ENCODE measurements at places on chromosomes 2 and 18.
A peak's percentile ranks its signal among the peaks of the same experiment; 100 is the strongest.

- DNase-seq, result no peak
Measured at GRCh38 chr2:84873350-84873749, 7.5 kb downstream of the TRABD2A start.

DNA sequence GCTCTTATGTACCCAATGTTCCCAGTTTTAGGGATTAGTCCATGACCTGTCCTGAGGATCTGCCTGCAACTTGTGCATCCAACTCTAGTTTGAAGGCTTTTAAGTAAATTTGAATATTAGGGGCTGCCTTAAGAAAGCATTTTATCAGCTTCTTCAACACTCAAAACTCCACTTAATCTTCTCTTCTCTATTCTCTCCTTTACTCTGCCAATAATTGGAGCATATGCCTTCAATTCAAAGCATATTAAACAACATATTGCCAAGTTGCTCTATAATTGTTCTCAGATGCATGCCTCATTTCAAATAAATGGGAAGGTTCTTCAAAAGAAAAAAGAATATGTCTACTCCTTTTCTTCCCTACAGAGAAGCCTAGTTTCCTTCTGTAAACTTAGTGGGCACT, 84.8 kb upstream of the NCKAP5 start:
- DNase-seq, result no peak

GRCh38 chr2:181058378-181059269, 78.2 kb downstream of the UBE2E3 start:
- DNase-seq, result no peak

- no peak for DNase-seq
Measured at GRCh38 chr2:10534514-10535250, 86.6 kb upstream of the ODC1 start.

DNA sequence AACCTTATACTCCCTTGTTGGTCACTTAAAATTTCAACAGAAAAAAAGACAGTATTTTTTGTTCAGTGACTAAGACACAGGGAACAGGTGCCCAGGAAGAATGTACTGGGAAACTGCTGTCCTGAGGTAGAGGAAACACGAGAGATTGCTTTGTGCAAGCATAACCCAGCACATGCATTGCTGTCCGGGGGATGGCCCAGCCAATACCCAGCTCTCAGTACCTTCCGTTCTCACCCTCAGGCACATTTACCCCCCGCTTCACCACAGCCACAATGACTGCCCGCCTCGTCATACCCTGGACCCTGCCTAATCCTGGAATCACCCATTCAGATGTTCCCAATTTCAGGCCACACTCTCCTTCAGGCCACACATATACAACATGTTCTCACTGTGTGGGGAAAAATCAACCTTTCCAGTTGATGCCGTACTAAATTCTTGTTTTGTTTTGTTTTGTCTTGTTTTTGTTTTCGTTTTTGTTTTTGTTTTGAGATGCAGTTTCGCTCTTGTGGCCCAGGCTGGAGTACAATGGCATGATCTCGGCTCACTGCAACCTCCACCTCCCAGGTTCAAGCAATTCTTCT, 140.7 kb downstream of the ESCO1 start:
- DNase-seq, result no peak

DNA sequence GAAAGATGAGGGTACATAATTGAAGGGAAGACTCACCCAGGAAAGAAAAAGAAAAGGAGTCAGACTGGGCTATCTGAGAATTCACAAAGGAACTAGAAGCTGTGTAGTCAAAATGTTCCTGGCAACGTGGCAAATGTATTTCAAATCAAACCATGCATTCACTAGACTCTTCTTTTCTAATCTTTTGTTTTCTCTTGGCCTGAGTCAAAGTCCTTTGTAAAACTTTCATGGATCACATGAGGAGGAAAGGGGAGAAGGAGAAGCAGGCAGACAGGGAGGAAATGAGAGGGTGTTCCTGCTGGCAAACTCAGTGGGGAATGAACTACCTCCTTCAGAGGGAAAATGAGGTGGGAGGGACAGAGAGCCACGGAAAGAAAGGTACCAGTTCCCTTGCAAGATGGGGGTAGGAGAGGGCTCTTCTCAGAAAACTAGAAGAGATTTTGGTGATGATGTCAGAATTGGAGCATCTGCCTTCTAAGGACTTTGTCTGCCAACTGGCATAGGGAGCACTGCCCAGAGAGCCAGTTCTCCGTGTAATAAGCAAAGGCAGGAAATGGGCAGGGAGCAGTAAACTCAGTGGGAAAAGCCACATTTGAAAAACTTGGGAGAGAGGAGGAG, 51.4 kb downstream of the SLC8A1 start:
- no peak for DNase-seq

GRCh38 chr18:23585007-23585871, 1.1 kb downstream of the NPC1 start:
- DNase-seq, result peak; percentile 40

- no peak for DNase-seq
Measured at GRCh38 chr2:6079405-6079804, 387.2 kb downstream of the SOX11 start.

- DNase-seq, result no peak
Measured at GRCh38 chr18:785242-785641, 26.8 kb downstream of the YES1 start.

Measured in right kidney (tissue), 9 donors.